NCI-H2227 treated with DMSO at 0.1 percent for 48 hours (cell line): ENCODE measurements at places on chromosomes 4 and X.

GRCh38 chr4:33696041-33696440 is 2548.3 kb downstream of the ARAP2 start:
- no peak for DNase-seq

DNA sequence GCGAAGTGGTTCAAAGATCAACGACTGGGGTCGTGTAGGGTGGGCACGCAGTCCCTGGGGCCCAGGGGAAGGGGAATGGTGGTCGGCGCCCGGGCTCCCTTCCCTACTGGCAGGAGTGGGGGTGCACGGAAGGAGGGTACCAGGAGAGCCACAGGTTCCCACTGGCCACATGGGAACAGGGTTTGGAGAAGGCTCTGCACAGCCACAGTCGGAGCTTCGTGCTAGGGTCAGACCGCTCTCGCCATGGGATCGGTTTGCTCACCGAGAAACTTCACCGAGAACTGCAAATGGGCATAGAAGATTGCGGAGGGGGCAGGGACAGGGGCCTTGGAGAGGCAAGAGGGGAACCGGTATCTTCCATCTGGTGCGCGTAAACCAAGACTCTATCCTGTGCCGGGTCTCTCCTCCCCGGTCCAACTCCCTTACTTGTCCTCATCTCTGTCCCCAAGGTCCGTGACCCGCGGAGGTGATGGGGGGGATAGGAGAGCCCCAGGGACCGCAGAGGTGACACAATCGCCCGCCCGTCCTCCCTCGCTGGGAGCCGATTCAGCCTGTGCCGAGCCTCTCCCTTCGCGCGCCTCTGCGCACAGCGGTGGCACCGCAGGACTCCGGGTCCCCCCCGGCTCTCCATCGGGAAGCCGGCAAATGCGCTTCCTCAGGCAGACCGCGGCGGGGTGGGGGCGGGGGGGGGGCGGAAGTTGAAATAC is 1.0 kb downstream of the SCD5 start:
- DNase-seq = no peak

DNA sequence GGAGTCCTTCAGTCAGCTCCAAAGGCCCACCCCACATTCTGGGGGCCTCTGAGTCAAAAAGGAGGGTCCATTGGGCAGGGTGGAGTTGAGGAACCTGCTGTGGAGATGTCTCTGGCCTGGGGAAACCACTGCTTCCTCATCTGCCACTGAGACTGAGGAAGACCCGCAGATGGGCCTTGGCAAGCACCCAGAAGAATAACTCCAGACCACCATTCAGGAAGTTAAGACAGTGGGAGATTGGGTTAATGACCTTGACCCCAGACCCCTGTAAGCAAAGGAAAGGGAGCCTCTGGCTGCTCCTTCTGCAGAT is 8.1 kb upstream of the HSD17B10 start:
- no peak for DNase-seq

DNA sequence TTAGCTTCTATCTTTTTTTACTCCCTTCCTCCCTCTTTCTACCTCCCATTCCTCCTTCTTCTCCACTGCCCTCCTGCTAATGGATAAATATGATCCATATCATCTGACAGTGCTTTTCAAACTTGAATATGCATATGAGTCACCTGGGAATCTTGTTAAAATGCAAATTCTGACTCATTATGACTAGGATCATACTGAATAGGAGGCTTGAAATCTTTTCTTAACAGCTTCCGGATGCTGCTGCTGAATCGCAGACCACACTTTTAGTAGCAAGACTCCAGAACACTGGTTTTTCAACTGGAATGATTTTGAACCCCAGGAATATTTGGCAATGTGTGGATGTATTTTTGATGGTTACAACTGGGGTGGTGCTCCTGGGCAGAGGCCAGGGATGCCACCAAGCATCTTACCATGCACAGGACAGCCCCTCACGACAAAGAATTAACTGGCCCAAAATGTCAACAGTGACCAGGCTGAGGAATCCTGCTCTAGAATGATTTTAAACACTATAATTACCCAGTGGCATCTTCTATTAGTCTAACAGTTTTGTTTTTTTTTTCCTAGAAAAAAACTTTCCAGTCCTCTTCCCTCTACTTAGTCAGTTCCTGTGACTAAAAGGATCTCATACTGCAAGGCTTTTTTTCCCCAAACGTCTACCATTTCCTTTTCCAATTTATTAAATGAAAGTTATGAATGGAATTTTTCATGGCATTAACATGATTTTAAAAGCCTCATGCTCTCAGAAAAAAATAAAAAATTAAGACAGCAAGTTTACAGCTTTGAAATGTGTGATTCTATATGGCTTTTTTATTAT is 10.6 kb upstream of the PYURF start:
- DNase-seq = no peak

- peak; percentile 24 for DNase-seq
Observed at GRCh38 chrX:100895365-100896075, 21.4 kb upstream of the NOX1 start.

GRCh38 chr4:10530137-10530786 is 73.0 kb upstream of the ZNF518B start:
- DNase-seq = no peak

DNA sequence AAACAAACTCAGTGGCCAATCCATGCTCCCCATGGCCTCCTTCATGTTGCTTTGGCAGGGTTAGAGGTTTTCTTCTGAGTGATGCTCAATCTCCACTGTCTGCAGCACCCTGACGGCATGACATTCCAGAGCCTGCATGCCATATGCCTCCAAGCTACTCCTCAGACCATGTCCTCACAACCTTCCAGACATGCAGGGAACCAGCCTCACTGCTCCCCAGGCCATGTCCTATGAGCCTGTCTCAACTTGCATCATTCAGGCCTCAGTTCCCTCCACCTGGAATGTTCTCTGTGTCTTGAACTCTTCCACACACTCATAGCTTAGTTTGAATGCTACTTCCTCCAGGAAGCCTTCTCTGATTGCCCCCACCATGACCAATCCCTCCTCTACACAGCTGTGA is 18.8 kb downstream of the PROM1 start:
- DNase-seq = no peak

DNA sequence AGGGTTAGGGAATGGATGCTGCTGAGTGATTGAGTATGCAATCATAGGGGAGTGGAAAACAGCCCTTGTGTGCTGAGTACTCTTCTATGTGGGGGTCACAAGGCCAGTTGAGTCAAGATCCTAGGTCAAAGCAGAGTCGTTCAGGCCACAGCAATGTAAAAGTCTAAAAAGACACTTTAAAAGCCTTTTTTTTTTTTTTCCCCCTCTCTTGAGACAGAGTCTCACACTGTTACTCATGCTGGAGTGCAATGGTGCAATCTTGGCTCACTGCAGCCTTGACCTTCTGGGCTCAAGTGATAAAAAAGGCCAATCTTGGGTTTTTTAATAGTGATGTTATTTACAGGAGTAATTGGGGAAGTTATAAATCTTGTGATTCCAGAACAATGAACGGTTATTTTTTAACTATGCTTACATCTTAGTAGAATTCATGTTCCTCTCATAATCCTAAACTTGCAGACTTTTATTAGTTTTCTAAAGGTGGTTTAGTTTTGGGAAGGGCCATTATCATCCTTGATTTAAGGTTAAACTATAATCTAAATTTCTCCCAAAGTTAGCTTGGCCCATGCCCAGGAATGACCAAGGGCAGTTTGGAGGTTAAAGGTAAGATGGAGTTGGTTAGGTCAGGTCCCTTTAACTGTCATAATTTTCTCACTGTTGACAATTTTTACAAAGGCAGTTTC is 82.2 kb upstream of the BMP2K start:
- DNase-seq = no peak

GRCh38 chr4:171087089-171087488 is 726.1 kb upstream of the GALNTL6 start:
- no peak for DNase-seq

GRCh38 chr4:4610672-4611071 is 68.8 kb upstream of the STX18 start:
- no peak for DNase-seq

- peak; percentile 65 for DNase-seq
Observed at GRCh38 chrX:46758163-46758955, 559 bp downstream of the SLC9A7 start.

GRCh38 chrX:39982948-39983347 is 114.8 kb downstream of the BCOR start:
- DNase-seq = no peak

DNA sequence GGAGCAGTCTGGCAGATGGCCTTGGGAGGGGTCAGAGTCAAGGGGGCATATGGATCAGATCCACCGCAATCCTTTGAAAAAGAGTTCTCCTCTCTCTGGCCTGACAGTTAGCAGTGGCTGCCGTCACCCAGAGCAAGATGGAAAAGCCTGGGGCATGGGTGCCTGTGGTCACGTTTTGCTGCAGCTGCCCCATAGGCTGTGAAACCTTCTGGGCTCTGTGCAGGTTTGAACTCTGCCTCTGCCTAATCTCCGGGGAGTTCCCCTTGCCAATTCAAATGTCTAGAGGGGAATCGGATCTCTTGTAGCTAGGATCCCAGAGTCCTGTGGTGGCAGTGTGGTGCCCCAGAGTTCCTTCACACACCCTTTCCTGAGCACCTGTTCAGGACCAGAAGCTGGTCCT is 23.4 kb upstream of the ANKRD17 start:
- DNase-seq = no peak

GRCh38 chrX:98371994-98372393 is 1488.3 kb downstream of the RPA4 start:
- DNase-seq = no peak

GRCh38 chr4:101527188-101527587 is 179.9 kb upstream of the PPP3CA start:
- DNase-seq = no peak

DNA sequence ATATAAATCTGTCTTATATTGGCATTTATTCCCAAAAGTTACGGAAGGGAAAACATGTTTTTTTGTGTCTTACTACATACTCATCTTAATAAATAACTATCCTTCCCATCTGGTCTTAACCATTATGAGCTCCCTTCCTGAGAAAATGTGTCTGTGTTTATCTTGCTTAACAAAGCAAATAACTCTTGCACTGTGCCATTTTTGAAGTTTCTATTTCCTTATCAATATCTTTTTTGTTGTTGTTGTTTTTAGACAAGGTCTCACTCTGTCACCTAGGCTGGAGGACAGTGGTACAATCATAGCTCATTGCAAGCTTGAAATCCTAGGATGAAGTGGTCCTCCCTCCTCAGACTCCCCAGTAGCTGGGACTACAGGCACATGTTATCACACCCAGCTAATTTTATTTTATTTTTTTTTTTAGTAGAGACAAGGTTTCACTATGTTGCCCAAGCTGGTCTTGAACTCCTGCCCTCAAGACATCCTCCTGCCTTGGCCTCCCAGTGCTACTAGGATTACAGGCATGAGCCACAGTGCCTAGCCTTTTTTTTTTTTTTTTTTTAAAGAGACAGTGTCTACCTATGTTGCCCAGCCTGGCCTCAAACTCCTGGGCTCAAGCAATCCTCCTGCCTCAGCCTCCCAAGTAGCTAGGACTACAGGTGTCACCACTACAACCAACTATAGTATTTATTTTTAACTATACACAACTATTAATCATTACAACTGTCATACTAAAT is 36.9 kb downstream of the CNOT6L start:
- no peak for DNase-seq

DNA sequence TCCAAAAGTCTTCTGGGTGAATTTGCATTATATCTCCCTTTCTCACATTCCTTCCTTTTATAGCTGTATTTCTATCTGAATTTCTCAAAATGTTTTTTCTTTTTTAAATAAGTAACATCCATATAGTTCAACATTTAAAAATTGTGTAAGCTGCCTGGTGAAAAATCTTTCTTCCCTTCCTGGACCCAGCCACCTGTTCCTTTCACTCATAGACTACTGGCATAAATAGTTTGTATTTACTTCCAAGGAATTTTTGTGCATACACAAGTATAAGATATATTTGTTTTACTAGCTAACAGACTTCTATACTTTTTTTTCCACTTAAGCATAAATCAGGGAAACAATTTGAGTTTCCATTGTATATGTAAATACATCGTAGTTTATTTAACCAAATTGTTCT is 35.7 kb downstream of the PACRGL start:
- no peak for DNase-seq

GRCh38 chr4:116880625-116881024 is 204.8 kb downstream of the TRAM1L1 start:
- DNase-seq = no peak

- no peak for DNase-seq
Observed at GRCh38 chr4:6727081-6727942, 11.3 kb downstream of the BLOC1S4 start.

GRCh38 chrX:67207912-67208311 is 335.9 kb upstream of the AR start:
- DNase-seq = no peak

DNA sequence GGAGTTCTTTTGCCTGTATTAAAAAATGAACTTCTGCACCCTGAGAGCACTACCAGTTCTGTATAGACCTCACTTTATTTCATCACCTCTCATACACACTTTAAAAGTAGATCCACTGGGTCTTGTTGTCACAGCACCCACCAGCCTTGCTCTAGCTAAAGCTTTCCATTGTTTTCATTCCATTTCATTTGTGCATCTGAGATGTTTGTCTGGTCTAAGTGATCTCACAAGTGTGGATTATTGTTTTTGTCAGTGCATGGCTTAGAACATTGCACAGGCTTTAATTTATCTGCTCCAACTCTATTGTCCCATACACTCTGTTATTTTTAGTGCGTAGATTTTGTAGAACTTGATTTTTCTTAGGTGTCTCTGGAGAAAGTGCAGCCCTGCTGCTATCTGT is 1157.5 kb upstream of the PABPC4L start:
- DNase-seq = no peak

- DNase-seq = no peak
Observed at GRCh38 chr4:169668069-169668721, 47.8 kb downstream of the CLCN3 start.

- DNase-seq = no peak
Observed at GRCh38 chr4:172865531-172866127, 303.0 kb upstream of the GALNT7 start.

DNA sequence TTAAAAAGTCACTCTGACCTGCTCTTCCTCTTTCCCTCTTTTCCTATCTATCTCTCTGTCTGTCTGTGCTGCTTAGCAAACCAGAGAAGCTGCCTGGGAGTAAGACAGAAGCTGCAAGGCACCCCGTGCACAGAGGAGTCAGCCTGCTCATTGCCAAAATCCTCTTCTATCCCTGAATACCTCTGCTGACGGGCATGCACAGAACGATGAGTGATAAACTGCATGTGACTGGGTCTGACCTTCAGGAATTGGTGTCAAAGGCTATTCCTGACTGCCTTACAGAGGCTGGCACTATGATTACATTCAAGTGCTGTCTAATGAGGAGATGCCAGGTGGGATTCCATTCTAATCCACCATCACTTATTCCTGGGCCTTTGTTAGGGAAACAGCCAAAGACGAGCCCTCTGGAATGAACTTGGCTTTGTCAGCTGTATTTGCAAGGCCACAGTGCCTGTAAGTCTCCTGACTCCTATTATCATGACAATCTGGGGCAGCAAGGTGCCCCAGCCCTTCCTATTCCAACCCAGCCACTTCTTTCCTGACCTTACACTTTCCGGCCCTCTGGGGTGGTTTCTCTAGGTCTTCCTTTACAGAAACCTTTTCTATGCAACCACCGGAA is 45.4 kb upstream of the CTAG2 start:
- DNase-seq = no peak

GRCh38 chr4:112926819-112927218 is 122.6 kb upstream of the ANK2 start:
- DNase-seq = no peak
